Activated CD4-positive, alpha-beta T cell treated with anti-CD3 and anti-CD28 coated beads, Interleukin-2, amount 50 U/mL, for 16 hours (primary cell): ENCODE measurements at places on chromosomes 3 and 15.

DNA sequence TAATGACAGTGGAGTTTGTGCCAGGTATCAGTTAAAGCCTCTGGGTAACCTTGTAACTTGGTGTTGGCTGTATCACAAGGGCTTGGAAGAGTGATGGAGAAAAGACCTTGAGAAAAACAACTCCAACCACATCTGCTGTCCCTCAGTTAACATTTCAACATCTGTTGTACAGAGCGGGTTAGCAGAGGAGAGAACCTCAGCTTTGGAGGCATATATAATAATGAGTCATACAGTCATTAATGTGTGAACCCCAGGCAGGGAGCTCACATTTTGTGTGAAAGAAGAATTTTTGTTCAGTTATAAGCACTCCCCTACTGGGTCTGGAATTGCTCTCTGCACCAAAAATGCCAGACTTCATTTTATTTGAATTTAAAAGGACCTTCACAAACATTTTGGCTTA, 439.5 kb downstream of the PDCD6IP start:
- no peak for DNase-seq

DNA sequence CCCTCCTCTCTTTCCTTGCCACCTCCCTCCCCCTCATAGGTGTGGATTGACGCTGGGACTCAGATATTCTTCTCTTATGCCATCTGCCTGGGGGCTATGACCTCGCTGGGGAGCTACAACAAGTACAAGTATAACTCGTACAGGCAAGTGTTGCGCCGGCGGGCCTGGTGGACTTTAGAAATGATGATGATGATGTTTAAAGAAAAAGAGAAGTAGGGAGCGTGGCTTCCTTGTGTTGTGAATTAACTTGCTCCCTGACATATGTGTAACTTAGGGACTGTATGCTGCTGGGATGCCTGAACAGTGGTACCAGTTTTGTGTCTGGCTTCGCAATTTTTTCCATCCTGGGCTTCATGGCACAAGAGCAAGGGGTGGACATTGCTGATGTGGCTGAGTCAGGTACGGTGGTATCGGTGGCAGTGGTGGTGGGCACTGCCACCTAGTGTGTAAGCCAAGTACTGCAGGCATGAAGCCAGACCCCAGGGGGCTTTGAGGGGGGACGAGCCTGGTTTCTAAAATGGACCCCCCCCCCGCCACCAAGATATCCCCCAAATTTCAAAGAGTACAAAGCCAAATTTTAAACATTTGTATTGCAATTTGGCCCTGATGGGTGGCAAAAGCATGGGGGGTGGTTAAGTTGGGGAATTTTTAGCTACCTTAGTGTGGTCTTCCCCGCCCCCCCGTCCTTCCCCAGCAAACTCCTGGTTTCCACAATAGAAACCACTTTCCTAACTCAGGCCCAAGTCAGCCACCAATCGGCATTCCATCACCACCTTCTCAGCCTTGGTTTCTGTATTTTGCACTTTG, 65.6 kb downstream of the SLC6A6 start:
- DNase-seq, result peak; percentile 30

- DNase-seq, result peak; percentile 78
Observed at GRCh38 chr15:74053941-74054529, 28.3 kb downstream of the GOLGA6A start.

DNA sequence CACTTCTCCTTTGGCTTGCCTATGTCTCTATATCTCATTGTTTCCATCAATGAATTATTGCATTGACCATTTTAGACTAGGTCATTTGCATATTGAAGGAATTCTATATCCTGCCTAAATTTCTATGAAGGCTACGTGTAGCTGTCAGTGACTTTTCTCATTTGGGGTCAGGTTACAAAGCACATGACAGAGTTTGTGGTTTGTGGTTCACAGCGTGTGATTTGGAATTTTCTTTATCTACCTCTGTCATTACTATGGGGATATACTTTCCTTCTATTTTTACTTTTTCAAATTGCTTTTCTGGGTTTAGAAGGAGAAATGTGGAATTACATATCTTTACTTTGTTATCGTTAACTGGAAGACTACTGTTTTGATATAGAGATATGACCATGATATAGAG, 317.3 kb upstream of the CFAP20DC start:
- DNase-seq, result no peak

DNA sequence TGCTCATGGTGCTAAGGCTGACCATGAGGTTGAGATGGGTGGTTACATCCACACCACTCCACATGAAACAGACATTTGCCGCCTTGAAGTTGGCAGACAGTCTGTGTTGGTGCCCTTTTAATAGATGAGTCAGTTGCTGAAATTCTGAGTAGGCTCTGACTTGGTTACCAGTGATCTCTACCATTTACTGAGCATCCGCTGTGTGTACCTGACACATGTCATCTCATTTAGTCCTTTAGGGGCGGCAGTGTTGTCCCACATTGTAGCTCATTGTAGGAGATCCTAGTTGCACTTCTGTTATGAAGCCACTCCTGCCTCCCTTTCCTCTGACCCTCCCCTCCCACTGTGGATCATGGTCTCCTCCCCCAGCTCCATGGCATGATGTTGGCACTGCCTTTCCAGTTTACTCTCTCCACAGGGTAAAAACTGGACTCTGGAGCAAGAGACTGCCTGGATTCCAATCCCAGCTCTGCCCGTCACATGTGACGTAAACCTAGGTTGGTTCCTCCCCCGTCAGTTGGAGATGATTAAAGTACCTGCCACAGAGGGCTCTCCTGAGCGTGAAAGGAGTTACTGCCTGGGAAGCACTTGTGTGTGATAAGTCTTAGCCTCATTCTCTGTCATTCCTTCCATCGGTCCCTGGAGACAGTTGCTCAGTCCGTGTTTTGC, 21.6 kb downstream of the SLCO3A1 start:
- DNase-seq, result no peak

DNA sequence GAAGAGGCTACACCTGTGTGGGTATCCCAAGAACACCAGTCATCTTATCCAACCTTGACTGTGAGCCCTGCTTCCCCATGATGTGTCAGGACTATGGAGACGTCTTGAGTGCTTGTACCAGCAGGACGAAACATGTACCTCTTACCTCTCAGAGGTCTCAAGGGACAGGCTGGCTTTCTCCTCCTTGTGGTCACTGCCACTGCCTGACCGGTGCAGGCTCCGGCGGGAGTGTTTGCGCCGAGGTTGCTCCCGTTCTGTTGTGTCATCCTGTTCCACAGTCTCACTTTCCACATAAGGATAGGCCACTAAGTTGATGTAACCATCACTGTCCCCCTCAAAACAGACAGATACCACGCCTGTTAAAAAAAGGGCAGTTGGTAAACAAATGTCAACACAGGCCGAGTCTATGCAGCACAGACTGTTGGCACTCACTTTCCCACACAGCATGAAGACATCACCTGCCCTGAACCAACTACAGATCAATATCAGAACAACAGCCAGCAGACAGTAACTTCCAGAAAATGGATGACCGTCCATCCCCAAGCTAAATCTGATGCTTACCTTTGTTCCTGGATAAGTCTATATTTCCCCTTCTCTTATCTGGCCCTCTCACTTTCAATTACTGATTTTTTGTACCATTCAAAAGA, 14.4 kb upstream of the GMPPB start:
- no peak for DNase-seq

DNA sequence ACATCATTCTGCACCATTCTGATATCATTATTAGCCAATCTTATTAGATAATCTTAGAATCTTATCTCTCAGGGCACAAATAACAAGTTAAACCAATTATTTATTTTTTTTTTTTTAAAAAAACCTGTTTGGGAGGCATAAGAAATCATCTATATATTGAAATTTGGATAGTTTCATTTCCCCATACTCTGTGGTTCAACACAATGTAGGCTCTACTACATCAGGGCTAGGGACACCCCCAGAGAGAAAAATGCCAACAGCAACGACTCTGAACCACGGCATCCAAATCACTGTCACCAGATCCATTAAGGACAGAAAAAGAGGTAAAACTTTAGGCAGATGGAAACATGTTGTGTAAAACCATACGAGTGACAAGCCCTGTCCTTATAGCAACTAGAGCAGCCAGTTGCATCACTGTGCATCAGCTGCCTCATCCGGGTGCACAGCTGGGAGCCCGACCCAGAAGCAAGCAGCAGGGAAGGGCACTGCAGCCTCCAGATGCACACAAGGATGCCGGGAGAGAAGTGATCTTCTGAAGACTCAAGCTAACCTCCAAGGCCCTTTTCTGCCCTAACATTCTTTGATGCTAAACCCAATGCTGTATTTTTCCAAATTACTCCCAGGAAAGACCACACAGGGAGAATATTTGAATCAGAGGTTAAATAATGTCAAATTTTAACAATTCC, 381.1 kb downstream of the CTNNB1 start:
- DNase-seq, result no peak

DNA sequence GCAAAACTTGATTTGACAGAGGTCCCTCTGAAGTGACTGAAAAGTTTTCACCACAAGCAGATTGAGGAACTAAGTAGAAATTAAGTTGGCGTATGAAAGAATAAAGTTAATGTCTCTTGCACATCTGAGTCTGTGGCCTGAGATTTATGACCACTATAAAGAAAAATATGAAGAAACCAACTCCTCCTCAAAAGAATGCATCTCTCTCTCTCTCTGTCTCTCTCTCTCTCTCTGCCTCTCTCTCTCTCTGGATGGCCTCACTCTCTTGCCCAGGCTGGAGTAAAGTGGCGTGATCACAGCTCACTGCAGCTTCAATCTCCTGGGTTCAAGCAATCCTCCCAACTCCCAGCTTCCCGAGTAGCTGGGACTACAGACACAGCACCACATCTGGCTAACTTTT, 55.2 kb downstream of the RPL22L1 start:
- DNase-seq, result no peak

- no peak for DNase-seq
Observed at GRCh38 chr15:67855842-67856241, 16.0 kb upstream of the RNU6-1 start.

DNA sequence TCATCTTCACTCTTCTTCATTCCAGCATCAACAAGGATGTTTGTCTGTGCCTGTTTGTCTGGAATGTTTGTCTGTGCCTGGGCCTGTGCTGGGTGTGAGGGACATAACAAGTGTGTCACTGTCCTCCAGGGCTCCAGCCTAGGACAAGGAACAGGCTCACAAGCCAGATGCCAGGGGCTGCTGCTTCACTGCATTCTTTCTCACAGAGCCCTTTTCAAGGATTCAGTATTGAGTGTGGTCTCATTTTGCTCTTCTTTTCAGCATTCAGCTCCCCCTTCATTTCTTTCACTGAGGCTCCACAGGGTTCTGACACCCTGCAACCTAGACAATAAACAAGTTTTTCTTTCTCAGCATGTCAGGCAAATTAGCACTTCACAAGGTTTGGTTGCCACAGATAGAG, 43.6 kb upstream of the KY start:
- DNase-seq, result no peak

DNA sequence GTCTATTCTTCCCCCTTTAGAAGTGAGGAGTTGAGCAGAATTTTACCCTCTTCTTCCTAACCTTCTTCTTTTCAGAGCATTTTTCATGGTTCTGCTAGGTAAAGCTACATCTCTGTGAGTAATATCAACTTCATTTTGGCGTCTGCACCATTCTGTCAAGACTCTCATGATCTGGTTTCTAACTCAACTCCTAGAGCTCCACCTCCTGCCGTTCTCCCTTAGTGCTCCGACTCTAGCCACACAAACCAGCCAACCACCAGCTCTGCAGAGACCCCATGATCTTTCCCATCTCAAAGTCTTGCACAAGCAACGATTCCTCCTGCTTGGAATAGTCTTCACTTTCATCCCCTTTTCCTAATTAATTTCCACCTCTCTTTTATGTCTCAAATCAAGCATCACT, 193.9 kb upstream of the TMC3 start:
- no peak for DNase-seq

DNA sequence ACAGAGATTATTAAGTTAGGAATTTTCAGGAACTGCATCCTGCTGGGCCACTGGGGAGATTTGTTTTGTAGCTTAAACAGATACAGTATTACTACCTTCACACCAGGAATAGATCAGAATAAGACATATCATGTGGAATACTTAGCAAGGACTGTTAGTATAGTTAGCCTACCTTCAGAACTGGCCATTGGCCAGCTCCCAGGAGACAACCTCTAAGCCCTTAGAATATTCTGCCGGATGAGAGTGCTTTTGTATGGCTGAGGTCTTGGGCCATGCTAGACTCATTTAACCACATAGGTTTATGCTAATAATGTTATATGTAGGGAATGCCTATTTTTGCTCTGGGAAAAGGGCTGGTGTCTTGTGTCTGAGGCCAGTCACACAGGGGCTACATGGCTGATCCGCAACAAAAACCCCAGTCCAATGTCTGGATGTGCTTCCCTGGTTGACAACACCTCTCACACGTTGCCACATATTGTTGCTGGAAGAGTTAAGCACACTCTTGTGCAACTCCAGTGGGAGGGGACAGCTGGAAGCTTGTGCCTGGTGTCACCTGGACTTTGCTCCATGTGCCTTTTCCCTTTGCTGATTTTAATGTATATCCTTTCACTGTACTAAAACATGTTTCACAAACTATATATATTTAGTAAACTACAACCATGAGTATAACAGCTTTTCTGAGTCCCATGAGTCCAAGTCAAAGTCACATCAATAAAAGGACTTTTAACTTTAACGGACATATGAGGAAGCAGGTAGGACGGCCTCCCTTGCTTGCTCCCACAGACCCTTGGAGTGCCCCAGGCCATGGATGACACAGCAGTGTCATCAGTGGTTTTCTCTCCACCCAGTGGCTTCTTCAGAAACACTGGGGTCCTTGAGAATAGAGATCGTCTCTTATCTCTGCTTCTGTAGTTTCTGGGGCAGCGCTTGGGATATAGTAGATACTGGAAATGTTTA, 118.0 kb upstream of the C3orf80 start:
- DNase-seq, result no peak

- no peak for DNase-seq
Observed at GRCh38 chr3:13713396-13713795, 164.5 kb downstream of the FBLN2 start.

DNA sequence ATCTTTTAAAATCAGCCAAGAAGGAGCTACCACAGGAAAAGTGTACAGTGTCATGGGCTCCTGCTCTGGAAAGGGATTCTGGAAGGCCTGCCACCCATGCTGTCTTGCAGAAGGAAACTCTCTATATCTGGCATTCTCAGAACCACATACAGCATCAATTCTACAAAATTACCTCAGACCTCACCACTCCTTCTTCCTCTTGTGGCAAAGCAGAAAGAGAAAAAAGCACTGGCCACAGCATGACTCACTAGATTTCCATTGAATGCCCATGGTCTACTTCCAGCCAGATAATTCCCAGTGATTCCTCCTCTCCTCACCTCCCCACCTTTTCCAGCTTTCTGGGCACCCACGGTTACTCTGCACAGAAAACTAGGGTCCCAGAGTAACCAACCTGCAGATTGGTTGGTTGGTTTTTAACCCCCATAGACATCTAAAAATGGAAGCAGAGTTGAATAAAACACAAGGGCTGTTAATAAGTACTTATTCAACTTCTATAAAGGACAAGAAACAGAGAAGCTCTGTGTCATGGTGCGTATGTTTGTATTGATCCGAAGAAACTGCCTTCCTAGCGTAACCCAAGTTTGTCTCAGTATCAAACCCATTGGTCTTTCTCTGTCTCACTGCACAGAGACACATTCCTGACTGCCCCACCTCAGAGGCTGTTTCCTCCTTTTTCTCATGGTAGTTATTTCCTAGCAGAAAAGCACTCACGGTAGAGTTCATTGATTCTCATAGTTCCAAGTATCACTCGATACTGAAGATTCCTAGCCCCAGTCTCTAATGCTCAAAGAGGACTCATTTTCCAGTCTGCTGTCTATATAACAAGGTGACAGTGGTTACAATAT, 67.7 kb downstream of the LDHAL6B start:
- peak; percentile 34 for DNase-seq
